ENCODE measurements at places on chromosomes 13 and 19. TPM values are rescaled to one million over a fixed set of nuclear protein-coding genes. Genes with fewer than 3 reads are reported as not detected.

The ZIM2 gene
- not detected for total RNA-seq

The LIPE gene
- total RNA-seq: 2.0 TPM

The CDX2 gene
- total RNA-seq: 1.5 TPM

The MAMSTR gene
- total RNA-seq: 0.42 TPM

The LRRC63 gene
- total RNA-seq: not detected

The ZSWIM9 gene
- total RNA-seq: 8.1 TPM

The ZGLP1 gene
- total RNA-seq: 1.7 TPM

The CRX gene
- total RNA-seq: not detected

The CPAMD8 gene
- 0.02 TPM for total RNA-seq

The TSHZ3 gene
- 3.0 TPM for total RNA-seq

The PTBP1 gene
- total RNA-seq: 229 TPM

All from A549 treated with CpdA at 1 μM for 4 hours (cell line).